ENCODE measurements at places on chromosomes 7 and 10.

DNA sequence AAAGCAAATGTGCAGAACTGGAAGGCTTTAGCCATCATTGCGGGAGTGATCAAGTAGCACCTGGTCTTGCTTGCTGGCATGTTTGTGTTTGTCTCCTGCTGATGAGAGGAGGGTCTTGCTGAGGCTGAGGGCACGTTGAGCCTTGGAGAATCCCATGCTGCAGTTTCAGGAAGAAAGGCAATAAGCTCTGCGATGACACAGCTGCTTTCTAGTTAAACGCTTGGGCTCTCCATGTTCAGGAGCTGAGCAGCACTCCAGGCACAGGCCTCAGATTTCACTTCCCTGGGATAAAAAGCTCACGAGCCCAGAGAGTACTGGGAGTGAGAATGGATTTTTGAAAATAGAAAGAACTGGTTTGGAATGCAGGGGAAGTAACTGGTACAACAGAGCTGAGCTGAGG is 100.8 kb downstream of the LRRC18 start:
- DNase-seq, result no peak

- no peak for DNase-seq
These were observed 468.6 kb upstream of the ZMIZ1 start for GRCh38 chr10:78600121-78600665.

- DNase-seq, result no peak
These were observed 332.2 kb downstream of the EXOC4 start for GRCh38 chr7:133584956-133585668.

DNA sequence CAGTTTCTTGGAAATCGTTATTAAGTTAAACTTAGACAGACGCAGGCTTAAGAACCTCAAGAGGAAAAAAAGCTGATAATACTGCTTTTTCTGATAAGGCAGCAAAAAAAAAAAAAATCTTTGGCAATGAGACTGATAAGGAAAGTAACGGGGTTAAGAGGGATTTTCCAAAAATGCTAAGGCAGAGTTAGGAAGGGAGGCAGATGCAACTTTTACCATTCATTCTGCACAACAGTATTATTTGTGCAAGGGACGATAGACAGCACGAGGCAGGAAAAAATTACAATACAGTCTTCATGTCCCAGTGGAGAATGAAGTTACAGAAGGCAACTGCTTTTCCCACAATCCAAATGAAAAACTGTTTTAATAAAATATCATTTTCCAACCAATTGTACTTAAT is 194.0 kb downstream of the DOCK4 start:
- no peak for DNase-seq

DNA sequence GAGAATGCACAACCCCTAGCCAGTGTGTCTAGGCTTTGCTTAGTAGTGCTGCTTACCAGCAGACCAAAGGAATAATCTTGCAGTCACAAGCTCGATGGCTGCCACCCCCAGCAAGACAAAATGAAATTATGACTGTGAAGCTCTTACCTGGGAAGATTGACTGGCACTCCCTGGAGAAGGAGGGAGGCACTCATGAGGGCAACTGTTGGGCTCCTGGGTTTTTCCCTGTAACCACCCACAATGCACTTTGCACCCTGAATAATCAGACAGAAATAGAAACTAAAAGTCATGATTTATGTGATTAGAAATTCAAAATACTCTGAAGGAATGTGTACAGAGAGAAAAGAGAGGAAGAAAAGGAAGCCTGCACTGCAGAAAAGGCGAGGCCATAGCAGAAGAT is 144.3 kb upstream of the DGKB start:
- no peak for DNase-seq

DNA sequence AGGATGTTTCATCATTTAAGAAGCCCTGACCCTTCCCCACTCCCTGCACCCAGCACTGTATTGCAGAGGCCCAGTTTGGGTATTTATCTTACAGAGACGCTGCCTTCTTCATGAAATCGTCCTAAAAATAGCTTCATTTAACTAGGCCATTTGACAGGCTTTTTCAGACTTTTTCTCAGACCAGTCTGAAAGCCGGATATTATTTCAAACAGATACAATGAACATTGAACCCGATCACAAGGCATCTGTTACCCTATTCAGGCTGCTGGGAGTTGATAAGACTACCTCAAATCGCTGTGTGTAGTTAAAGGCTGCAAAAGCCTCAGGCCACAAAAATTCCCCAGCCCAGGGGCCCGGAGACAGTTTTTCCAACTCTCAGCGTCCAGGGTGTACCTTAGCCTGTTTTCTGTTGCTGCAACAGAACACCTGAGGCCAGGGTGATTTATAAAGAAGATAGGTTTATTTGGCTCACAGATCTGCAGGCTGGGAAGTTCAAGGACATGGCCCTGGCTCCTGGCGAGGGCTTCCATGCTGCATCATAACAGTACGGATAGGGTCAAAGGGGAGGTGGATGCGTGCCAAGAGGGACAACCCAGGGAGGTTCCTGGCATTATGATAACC is 130.7 kb upstream of the SH2B2 start:
- no peak for DNase-seq

GRCh38 chr10:44459671-44460070 is 74.8 kb upstream of the CXCL12 start:
- DNase-seq, result no peak

- no peak for DNase-seq
These were observed 39.5 kb downstream of the WNT2 start for GRCh38 chr7:117283371-117283770.

DNA sequence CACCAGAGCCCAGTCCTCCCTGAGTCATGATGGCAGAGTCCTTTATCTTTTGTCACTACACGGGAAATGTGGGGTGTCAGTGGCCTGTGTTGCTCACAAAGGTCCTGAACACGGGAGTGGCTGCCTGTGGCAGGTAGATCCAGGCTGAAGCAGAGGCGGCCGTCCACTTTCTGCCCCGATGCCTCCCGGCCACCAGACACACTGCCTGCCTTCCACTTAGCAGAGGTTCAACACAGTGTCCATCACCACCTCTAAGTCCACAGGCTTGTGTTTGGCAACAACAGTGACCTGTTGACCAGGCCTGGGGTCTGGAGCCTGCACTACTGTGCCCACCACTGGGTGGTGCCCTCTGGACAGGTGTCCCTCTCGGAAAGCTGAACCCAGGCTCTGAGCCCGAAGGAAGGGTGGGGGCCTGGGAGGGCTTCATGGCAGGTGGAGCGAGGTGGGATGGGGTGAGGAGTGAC is 49.9 kb upstream of the CAMK2B start:
- peak; percentile 58 for DNase-seq

DNA sequence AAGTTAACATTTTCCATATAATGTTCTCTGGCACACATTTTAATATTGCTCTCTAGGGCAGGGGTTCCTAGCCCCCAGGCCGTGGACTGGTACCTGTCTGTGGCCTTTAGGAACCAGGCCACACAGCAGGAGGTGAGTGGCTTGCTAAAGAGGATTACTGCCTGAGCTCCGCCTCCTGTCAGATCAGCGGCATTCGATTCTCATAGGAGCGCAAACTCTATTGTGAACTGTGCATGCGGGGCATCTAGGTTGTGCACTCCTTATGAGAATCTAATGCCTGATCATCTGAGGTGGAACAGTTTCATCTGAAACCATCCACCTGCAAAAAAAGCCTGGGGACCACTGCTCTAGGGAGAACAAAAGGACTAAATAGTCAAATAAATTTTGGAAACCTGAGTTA is 65.7 kb downstream of the EXOC6 start:
- DNase-seq, result no peak

GRCh38 chr10:79142522-79143309 is 74.0 kb downstream of the ZMIZ1 start:
- no peak for DNase-seq

GRCh38 chr7:778271-778967 is 51.3 kb upstream of the PRKAR1B start:
- no peak for DNase-seq

DNA sequence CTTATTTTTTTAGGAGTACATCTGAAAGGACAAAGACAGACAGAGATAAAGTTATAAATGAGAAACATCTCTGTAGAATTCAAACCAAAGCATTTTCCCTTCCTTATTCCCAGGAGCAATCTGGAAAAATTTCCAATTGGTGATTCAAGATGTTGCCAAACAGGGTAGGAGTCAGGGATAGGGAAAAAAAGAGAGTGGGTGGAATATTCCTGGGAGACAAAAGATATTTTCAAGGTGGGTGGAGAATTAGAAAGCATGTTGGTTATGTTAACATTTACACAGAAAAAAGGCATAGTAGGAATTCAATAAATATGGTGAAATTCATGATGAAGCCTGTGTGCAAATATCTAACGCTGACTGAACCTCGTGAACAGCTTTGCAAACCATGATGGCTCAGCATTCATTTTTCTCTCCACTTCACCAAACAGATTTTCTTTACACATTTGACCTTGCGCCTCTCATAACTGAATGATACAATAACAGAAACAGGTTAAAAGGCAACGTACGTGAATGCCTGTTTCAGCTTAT is 25.1 kb downstream of the SLC26A5 start:
- DNase-seq, result no peak

DNA sequence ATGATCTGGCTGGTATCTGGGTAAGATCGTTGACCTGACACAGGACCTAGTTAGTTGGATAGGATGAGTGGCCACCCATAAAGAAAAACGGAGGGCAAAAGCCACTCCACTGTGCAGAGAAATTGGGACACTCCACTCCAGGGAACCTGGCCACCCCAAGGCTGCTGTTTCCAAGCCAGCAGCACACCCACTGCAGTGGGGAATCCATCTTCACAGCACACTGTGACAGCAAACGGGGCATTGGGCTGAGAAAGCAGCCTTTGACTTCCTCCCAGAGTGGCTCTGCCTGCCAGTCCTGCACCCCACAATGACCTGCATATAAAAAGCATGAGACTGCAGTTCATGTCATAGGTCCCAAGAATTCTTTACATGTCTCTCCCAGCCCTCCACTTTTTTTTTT is 52.9 kb downstream of the MTPN start:
- no peak for DNase-seq

- no peak for DNase-seq
These were observed 304.5 kb downstream of the SDHAF3 start for GRCh38 chr7:97422046-97422445.

DNA sequence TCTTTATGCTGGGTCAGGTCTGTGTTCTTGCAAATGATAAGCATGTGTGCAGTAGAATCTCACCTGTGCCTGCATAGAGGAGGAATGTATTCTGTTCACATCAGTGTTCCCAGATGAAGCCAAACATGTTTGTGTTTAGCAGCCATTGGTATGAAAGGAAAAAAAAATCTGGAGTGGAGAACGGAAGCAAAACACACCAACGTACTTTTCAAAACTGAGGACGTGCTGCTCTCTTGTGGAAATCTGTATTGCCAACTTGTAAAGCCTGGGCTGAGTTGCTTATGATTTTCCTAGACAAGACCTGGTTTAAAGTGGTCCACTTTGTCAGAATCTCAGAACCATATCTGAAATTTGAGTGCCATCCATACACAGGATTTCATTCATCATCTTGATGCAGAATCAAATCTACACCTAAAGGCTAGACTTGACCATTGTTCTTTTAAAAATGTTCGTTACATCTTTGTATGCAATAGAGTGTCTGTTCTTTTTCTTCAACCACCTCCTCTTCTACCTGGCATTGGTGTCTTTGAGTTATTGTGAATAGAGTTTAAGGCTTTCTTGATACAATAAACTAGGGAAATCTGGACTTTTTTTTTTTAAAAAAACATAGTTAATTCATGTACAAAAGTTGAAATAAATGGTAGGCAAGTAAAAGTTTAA is 367.7 kb downstream of the PHF14 start:
- DNase-seq, result peak; percentile 45

GRCh38 chr10:13416760-13417159 is 68.7 kb upstream of the SEPHS1 start:
- DNase-seq, result no peak

DNA sequence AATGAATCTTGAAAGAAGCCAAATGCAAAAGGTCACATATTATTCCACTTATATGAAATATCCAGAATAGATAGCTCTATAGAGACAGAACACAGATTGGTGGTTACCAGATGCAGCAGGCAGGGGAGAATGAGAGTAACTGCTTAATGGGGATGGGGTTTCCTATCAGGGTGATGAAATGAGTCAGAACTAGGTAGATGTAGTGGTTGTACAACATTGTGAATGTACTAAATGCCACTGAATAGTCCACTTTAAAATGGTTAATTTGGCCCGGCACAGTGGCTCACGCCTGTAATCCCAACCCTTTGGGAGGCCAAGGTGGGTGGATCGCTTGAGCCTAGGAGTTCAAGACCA is 9.4 kb upstream of the SLC25A28 start:
- no peak for DNase-seq

DNA sequence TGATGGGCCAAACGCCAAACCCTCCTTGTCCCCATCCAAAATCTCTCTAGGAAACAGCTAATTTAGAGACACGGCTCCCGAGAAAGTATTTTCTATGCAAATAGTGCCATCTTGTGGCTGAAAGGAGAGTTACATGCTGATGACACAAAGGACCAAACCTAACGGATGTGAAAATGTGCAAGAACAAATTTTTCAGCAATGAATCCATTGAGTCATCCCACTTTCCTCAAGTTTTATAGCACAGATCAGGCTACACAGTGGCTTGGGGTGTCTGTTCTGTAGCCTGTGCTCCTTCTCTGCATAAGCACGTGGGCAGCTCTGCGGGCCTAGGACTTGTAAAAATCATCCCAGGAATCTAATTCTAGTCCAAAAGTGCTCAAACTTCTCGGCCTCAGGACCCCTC is 154.8 kb upstream of the PRR15 start:
- peak; percentile 88 for DNase-seq

DNA sequence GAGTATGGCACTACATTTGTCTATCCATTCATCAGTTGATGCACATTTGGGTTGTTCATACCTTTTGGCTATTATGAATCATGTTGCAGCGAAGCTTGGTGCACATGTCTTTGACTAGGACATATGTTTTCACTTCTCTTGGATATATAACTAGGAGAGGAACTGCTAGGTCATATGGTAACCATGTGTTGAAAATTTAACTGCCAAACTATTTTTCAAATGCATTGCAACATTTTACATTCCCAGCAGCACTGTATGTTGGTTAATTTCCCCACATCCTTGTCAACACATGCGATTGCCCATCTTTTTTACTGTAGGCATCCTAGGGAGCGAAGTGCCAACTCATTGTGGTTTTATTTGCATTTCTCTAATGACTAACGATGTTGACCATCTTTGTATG is 183.4 kb downstream of the PRKCQ start:
- no peak for DNase-seq

GRCh38 chr10:53209944-53210611 is 437.5 kb upstream of the MBL2 start:
- no peak for DNase-seq

DNA sequence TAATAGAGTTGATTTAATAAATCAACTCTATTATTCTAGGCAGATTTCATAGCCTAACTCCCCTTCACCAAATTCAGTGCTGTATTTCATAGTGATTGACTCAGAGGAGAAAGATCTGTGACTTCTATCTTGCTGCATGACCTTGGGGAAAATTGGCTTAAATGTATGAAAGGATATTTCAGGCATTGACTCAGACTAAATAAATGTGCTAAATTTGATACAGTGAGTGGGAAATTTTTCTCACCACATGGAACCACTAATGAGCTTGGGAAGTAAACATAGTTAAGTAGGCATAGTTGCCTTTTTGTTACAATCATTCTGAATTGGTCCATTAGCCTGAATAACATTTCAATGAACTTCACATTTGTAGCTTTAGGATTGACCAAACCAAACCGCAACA is 89.0 kb upstream of the PRPS1L1 start:
- no peak for DNase-seq

GRCh38 chr10:8312079-8312478 is 257.6 kb downstream of the GATA3 start:
- no peak for DNase-seq

Data from activated CD4-positive, alpha-beta T cell treated with anti-CD3 and anti-CD28 coated beads, Interleukin-2, amount 10 ng/mL, durations not matched to agents 24 days and 14 days (primary cell).